ENCODE measurements at places on chromosomes 16 and 17.

- no peak for DNase-seq
These were observed 16.3 kb downstream of the MYL4 start for GRCh38 chr17:47225436-47225858.

GRCh38 chr16:11190588-11191560 is 65.1 kb downstream of the SOCS1 start:
- no peak for DNase-seq

- no peak for DNase-seq
These were observed 39.7 kb downstream of the PSME3IP1 start for GRCh38 chr16:57146040-57146647.

DNA sequence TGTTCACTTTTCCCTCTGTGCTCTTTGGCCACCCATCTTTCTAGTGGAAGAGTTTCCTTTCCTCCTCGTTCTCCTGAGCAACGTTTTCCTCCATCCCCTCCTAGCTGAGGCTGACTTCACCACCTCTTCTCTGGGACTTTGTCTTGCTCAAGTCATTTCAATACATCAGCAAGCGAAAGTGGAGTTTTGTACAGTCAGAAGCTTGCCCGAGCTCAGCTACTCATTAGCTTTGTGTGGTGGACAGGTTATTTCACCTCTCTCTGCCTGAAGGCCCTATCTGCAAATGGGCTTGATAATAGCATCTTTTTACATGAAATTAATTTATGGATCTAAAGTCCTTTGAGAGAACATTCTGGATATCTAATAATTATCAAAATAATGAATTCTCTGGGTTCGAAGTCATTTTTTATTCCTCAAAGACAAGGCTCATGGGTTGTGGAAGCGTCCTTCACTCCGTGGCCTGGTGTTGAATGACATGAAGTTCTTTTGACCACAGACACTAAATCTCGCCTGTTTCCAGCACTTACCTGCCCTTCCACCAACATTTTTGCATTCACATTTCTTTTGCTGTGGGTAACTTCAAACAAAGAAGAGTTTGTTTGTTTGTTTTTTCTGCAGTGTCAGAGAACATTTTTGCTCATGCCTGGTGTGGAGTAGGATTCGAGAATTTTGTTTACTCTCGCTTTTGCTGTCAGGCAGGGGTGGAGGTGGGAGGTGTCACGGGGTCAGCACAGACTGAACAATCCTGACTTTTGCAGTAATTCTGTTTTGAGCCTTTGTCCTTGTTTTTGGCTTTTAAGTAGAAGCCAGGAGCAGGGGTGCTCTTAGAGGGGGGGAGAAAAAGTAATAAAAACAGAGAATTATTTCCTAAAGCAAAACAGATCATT is 155.0 kb upstream of the CACNG5 start:
- DNase-seq, result no peak

GRCh38 chr17:39213852-39214251 is 11.9 kb downstream of the STAC2 start:
- DNase-seq, result no peak

DNA sequence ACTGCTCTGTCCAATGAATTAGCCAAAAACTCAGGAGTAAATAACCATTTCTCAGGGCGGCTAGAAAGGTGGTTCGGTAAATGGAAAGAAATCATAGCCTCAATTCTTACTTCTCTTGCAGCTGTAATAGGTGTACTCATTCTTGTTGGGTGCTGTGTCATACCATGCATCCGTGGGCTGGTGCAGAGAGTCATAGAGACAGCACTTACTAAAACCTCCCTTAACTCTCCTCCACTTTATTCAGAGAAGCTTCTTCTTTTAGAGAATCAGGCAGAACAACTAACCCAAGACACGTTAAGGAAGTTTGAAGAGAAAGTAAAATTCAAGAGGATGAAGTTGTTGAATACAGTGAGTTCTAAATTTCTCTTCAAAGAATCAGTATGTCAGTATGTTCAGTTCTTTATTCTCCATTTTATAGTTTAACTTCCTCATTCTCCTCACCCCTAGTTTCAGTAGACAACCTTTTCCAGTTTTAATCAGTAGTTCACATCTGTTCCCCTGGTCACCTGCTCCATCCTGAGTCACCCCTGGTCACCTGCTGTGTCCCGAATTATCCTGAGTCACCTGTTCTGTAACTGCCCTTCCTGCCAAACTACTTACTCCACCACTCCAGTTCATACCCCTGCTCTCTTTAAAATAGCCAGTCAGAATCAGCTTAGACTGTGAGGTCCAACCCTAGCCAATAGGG is 85.9 kb downstream of the EMP2 start:
- no peak for DNase-seq

GRCh38 chr17:80187515-80187941 is 17.7 kb downstream of the CARD14 start:
- no peak for DNase-seq

GRCh38 chr17:77363821-77364361 is 223.1 kb downstream of the SEC14L1 start:
- DNase-seq, result no peak

GRCh38 chr17:52201767-52202519 is 43.4 kb upstream of the CA10 start:
- no peak for DNase-seq

GRCh38 chr16:56858374-56858773 is 6.6 kb upstream of the SLC12A3 start:
- no peak for DNase-seq

DNA sequence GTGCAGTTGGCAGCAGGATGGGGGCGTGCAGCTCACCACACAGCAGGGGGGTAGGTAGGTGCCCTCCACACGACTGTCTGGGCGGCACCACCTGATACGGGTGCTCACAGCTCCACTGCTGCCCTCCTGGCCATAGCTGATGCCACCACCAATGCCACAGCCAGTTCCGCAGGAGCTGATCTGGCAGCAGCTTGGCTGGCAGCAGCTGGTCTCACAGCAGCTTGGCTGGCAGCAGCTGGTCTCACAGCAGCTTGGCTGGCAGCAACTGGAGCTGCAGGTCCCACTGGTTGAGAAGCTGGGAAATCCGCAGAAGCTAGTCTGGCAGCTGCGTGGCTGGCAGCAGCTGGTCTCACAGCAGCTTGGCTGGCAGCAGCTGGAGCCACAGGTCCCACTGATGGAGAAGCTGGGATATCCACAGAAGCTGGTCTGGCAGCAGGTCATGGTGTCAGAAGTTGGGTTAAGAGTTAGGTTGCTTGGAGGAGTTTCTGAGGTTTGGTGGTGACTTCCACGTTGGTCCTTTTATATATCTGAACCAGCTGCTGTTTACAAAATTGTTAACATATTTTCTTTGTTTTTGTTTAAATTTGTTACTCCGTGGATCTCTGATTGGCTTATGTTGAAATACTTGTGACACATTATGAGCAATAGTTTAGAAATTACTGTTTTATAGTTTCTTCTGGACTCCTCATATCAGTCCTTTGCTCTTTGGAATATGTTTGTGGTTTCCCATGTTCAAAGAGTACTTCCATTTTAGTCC is at the start of gene KRTAP1-5:
TSS of gene KRTAP1-5 (minus strand) at position 494 of the 757 bp plus-strand sequence. CDS start at position 441, 53 bp downstream.
- DNase-seq, result no peak

DNA sequence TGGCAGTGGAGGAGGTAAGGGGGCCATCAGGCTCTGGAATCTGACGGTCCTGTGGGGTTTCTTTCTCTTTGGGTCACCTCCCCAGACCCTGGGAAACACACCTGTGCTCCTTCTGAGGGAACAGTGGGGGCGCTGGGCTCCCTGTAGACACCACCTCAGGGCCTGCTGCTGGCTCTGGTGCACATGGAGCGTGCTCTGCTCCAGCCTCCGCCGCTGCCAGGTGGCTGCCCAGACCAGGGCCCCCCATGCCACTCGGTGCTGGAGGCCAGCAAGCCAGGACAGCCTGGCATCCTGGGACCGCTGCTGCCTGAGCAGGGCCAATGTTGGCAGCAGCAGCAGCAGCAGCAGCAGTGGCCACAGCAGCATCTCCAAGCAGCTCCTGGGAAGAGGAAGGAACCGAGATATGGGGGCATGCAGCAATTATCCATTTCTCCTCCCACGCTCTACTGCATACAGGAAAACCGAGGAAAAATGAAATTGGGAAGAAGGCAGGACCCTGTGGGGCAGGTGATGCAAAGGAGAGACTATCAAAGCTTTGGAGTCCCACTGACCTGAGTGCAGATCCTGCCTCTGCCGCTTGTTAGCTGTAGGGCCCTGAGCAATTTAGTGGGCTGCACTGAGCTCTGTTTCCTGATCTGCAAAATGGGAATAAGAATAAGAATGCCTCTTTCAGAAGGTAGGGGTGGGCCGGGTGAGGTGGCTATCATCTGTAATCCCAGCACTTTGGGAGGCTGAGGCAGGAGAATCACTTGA is 902 bp downstream of the GHDC start:
- DNase-seq, result no peak

DNA sequence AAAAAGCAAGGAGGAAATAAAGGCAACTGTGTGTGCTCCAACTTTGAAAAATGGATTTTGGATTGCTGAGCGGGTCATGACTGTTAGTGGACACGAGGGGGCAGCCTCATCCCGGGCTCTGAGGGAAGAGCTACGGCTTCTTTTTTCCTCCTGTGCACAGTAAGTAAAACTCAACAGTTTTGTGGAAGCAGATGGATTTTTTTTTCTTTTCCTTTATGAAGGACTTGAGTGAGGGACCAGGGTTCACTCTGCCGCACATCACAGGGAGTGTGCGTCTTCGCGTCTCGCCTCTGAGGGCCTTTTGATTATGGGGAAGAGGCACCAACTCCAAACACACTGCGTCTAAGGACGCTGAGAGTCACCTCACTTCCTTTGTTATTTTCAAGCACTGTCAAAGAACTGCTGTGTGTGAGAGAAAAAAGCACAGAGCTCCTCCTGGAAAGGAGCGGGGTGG is 80.3 kb upstream of the GOT2 start:
- no peak for DNase-seq

GRCh38 chr16:31016018-31016417 is 5.6 kb upstream of the STX1B start:
- no peak for DNase-seq

GRCh38 chr17:6638046-6638908 is 2.2 kb downstream of the KIAA0753 start:
- no peak for DNase-seq

DNA sequence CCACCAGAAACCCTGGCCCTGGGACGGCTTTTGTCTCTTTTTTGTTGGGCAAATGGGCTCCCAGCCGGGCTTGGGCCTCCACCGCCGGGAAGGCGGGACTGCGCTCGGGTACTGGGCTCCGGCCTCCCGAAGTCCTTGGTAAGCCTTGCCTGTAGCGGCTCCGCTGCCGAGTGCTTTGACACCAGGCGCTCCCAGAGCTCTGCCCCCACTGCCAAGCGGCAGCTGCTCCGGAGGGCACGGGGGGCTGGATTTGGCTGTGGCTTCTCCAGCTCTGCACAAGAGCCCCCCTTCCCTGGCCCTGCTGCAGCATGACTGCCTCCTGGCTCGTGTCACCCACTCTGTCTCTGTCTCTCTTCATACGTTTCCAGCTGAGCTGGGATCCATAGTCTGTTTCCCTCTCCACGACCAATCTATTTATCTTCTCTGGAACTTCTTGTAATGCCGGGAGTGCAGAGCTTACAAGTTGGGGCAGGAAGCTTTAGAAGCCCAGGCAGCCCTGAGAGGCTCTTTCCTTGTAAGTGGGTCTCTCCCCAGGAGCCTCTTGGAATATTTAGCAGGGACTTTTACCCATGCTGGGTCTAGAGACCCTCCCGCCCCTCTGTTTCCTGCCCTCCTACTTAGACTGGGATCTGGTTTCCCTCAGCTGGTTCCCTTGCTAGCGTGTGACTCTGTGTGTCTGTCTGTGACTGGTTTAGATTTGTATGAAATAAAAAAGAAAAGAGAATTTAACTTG is 246.9 kb upstream of the GSE1 start:
- DNase-seq, result no peak

- peak; percentile 44 for DNase-seq
These were observed 406.0 kb upstream of the MAF start for GRCh38 chr16:80006241-80007215.

GRCh38 chr17:17403899-17404576 is 72.8 kb upstream of the MED9 start:
- DNase-seq, result no peak

DNA sequence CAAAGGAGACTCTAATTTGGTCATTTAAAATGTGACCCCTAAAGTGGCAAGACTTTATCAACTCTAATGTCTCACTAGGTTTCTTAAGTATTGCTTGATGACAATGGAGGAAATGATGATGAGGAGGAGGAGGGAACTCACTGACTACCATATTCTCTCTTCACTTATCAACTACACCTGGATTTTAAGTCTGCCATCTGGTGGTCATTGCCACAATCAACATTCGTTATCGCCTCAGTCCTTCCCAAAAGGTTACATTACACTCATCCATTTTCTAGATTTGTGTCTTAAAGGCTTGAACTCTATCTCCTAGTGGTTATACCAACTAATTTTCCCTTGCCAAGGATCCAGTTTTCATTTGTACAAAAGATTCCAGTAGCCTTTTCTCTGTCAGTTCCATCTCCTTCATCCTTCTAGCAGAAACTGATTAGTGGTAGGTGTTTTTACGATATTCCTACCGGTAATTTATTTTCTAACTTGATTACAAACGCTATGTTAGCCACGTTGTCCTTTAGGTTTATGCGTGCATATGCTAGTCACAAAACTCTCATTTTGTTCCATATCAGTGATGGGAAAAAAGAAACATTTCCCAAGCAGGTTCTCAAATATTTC is 114.6 kb upstream of the NOG start:
- no peak for DNase-seq

GRCh38 chr16:4052096-4052495 is 64.1 kb downstream of the ADCY9 start:
- no peak for DNase-seq

DNA sequence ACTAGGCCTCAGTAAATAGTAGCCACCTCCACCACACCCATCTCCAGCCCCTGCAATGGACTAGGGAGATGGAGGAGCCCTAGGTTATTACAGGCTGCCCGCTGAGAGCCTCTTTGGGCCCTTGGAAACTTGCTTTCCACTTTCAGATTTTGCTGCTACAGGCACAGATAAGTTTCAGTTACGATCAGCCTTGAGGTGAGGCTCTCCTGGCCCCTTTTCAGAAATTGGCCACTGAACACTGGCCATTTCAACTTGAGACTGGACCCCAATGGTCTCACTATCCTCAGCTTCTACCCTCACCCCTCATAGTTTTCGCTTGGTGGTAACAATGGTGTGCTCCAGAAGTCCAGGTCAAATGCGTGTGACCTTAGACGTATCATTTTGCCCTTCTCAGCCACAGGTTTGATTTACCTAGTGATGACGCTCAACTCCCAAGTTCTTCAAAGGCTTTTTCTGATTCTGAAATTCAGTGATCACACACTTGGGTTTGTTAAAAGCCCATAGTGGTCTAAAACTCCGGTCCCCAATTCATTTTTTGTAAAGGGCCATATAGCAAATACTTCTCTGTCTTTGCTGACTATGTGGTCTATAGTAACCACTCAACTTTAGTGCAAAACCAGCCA is 1.0 kb downstream of the PMM2 start:
- DNase-seq, result no peak

- no peak for DNase-seq
These were observed 1.8 kb downstream of the ZBTB4 start for GRCh38 chr17:7477392-7478275.

Data from forelimb muscle (tissue), 1 donor.